ENCODE measurements at places on chromosomes 5 and 9. TPM values are rescaled to one million over a fixed set of nuclear protein-coding genes. Genes with fewer than 3 reads are reported as not detected.

Gene ITGA1
- 19.2 TPM for total RNA-seq

Gene SEMA4D
- 314 TPM for total RNA-seq

Gene LCN15
- total RNA-seq: not detected

Gene ENG
- total RNA-seq: 24.3 TPM

Gene DBH
- total RNA-seq: not detected
